ENCODE measurements at places on chromosomes 4 and X.
A peak's percentile ranks its signal among the peaks of the same experiment; 100 is the strongest.

DNA sequence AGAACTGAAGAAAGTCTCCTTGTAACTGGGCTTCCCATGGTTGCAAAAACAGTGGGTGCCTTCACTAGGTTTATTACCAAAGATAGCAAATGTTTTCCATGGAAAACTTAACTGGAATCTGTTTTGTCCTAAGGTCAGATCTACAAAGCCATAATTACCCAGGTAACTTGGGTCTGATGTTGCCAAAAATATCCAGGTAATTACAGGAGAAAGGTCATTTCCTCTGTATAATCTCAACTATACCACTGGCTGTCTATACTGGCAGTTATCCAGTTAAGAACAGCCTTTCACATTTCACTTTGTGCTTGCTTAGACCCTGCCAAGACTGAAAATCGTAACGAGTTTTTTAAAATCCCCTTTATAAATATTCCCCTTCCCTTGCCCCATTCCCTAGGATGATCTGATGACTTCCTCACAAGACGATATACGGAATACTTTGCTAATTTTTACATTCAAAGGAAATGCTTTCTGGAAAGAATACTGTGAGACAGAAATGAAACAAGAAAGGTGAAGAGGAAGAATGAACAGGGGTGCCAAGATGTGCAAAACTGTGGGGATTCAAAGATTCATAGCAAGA, 105.5 kb downstream of the MAML3 start:
- peak; percentile 18 for DNase-seq

GRCh38 chrX:23861215-23861896, 46.4 kb downstream of the APOO start:
- DNase-seq = no peak

GRCh38 chr4:59637596-59637995, 1562.5 kb upstream of the ADGRL3 start:
- DNase-seq = no peak

DNA sequence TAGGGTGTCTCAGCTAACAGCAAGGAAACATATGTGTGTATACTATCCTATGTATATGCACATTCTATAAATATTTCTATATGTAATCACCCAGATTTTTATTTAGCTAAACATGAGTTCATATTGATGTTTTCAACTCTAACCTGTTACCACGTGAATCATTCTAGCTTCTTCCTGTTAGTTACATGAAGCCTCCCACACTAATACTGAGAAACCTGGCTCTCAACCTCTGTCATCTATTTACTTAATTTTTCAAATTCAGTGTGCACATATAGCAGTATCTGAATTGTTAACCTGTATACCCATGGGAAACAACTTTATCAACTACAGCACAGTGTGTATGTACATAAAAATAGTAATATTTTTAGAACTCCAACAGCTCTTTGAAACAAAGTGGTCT, 57.3 kb downstream of the KLF8 start:
- DNase-seq = no peak

- DNase-seq = no peak
Measured at GRCh38 chr4:112196461-112196860, 35.1 kb upstream of the AP1AR start.

DNA sequence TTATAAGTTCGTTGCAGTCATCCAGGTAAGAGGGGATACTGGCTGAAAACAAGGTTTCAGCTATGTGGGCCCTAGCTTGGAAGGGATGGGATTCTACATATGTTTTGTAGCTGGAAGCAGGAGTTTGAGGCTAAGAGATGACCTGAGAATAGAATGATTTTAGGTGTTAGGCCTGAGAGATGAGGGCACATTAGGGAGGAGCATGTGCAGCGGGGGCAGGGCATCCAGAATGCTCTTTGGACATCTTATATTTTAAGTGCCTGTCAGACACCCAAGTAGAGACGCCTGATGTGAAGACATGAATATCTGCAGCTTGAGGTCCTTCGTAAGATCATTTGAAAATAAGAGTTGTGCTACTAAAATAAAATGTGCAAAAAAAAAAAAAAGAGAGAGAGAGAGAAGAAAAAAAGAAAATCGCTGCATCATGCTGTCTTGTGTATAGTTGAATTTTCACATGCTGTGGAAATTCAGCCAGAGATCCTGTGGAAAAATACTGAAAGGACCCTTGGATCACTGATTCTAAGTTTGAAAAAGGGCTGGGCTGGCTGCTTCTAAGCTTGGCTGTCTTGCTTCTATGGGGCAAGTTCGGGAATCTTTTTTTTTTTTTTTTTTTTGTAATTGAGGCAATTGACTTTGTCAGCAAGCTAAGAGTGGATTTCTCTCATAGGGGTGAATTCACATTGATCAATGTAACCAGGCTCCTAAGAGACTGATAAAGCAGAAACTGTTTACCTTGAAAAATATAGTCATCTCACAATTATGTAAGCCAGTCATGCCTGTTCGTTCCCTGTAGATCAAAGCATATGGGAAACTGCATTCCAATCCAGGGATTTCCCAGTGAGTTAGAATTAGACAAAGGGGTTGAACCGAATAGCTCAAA, 341.0 kb upstream of the GATB start:
- DNase-seq = no peak

GRCh38 chr4:121177246-121178137, 13.4 kb upstream of the TNIP3 start:
- DNase-seq = no peak

DNA sequence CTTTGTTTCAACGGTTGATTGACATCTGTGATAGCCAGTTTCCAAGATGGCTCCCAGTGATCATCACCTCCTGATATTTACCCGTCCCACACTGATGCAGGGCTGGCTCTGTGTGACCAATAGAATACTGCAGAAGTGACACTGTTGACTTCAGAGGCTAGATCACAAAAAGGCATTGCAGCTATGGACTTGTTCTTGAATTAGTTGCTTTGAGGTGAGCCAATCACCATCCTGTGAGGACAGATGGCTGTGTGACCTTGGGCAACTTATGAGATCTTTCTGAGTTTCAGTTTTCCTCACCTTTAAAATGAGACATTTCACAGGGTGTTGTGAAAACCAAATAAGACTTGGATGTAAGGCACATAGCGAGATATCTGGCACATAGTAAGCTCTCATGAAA, 1.8 kb upstream of the GPR82 start:
- DNase-seq = no peak

GRCh38 chr4:25310803-25311166, 1.8 kb upstream of the ZCCHC4 start:
- DNase-seq = no peak

GRCh38 chrX:111264385-111264784, 5.9 kb downstream of the CAPN6 start:
- no peak for DNase-seq

- no peak for DNase-seq
Measured at GRCh38 chr4:143721317-143721716, 20.8 kb upstream of the FREM3 start.

- DNase-seq = no peak
Measured at GRCh38 chrX:117134983-117135382, 672.2 kb upstream of the CT83 start.

DNA sequence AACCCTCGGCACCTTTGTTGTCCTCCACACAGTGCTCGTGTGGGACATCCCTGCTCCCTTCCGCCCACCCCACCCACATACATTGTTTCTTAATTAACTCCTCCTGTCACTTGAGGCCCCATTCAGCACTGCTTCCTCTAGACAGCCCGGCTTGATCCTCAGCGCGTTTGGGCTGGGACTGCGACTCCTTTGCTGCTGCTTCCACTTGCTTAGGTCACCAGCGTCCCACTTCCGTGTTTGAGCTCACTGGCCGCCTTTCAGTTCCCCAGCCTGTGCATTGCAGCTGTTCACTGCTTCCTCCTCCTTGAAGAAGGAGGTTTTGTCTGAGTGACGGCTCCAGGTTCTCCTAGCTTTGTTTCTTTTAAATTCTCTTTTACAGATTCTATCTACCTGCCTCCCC, 16.1 kb downstream of the RNF4 start:
- no peak for DNase-seq

- DNase-seq = no peak
Measured at GRCh38 chr4:55947254-55947882, 1.4 kb upstream of the CEP135 start.

DNA sequence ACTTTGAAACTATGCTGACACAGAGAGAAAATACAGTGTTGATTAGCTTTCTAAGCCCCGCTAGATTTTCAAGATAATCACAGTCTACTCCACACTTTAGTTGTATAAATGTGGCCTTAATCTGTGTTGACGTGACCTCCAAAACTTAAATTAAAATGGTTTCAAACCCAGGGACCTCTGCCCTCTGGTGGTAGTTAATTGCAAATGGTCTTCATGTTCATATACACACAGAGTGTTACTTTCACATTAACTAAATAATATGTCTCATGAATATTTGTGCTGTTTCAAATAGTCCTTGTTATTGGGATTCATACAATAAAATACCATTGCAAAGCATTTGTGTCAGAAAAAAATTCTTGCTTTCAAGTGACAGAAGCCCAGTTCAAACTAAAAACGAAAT, 64.3 kb downstream of the TASL start:
- no peak for DNase-seq

- DNase-seq = no peak
Measured at GRCh38 chr4:90695411-90695810, 568.2 kb downstream of the CCSER1 start.

- no peak for DNase-seq
Measured at GRCh38 chr4:75745161-75745560, 20.8 kb downstream of the USO1 start.

- no peak for DNase-seq
Measured at GRCh38 chr4:83080561-83080960, 34.0 kb downstream of the PLAC8 start.

DNA sequence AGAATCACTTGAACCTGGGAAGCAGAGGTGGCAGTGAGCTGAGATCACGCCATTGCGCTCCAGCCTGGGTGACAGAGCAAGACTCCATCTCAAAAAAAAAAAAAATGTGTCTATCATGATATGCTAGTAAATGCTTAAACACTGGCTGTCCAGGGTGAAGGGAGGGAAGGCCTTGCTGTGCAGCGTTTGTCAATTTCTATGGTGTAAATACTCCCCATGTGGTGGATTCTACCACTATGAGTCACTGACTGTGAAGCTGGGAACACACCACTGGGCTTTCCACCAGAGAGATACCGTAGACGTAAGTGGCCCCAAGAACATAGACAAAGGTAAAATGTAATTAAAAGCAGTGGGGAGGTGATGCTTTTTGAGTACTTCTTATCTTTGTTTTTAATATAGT, 51.3 kb upstream of the LEF1 start:
- DNase-seq = no peak

GRCh38 chr4:77877771-77878565, 15.3 kb downstream of the MRPL1 start:
- DNase-seq = no peak

DNA sequence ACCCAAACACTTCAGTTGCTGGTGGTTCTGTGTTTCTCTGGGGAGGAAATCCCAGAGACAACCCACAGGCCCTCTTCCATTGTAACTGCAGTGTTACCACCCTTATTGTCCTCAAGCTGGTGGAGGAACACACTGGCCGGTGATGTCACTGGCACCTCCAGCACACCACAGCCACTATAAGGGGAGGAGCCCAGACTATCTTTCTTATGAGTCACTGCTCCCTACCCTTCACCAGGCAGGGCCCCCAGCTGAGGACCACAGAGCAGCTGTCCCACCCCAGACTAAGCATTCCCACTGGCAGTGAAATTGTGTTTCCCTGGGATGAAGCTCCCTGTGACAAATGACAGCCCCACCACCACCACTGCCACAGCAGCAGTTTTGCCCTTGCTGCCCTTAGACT, 171.8 kb upstream of the FGF16 start:
- no peak for DNase-seq

DNA sequence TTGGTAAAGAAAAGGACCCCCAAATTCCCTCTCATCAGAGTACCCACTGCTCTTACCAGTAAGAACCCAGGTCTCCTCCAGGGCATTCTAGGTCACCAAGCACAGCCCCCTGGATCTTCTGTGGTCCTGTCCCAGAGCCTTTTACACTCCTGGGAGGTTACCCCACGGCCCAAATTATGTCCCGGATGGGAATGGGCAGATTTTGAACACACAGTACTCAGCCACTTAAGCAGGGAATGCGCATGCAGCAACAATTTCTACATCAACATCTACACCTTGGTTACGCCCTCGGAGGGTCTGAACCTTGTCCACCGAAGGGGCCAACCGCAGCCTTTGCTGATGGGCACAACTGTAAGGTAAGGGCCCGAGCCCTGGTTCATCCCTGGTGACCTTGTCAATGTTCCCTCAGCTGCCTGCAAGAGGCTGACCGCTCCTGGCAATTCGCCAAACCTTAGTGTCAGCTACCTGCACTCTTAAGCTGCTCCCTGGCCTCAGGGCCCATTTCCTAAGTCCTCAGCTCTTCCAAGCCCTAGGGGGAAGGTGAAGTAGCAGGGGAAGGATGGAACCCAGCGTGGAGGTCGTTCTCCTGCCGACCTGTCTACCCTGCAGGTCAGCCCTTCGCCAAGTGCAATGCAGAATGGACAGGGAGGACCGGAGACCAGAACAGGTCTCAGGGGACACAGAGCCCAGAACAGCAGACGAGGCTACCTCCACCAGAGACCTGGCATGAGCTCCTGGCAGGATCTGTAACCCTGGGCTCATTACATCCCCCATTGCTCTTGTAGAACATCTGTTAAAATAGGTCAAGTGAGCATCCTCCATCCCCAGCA, 5.9 kb downstream of the TIMP1 start:
- DNase-seq = no peak

DNA sequence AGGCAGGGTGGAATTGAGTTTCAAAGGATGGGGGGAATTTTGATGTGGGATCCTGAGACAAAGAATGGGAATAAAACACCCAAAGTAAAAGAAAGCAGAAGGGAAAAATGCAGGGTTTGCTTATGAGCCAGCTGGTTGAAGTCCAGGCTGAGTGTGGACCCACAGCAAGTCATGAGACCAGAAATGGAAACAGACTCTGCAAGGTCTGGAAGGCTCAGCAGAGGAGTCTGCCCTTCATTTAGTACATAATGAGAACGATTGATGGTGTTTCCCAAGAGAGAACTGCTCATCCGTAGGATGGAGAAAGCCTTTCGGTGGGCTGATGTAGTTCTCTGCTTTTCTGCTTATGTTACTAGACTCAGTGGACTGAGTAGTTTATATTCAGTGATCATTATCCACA, 259.1 kb downstream of the C4orf33 start:
- DNase-seq = no peak

DNA sequence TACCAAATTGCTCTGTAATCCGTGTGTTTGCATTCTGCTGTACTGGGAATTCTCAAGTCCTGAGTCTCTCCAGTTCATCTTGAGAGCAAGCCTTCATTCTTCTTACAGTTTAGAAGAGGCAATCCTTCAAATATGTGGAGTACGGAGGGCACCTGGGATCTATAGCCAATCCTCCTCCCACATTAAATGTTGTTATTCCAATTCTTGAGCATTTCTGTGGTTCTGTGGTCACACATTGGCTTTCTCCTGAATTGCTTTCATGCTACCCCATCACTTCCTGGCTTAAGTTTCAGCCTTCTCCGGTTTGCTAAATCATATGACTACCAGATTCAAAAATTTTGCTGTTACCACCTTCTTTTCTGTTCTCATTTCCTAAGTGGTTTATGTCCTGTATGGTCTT, 611.1 kb downstream of the PCDH19 start:
- no peak for DNase-seq

DNA sequence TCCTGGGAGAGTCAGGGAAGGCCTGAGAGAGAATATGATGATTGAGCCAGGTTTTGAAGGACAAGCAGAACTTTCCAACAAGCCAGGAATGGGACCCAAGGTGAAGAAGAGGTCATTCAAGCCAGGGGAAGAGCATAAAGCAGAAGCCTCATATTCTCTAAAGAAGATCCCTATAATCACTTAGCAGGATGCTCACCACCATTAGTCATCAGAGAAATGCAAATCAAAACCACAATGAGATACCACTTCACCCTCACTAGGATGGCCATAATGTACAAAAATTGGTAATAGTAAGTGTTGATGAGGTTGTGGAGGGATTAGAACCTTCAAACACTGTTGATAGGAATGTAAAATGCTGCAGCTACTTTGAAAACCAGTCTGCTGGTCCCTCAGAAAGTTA, 20.5 kb upstream of the SUPT20HL1 start:
- DNase-seq = no peak

All from NCI-H748 treated with DMSO at 0.1 percent for 48 hours (cell line).